ENCODE measurements at places on chromosomes 7 and 10.

GRCh38 chr10:112593023-112593422 is 146.0 kb downstream of the VTI1A start:
- no peak for DNase-seq

GRCh38 chr10:10460451-10460850 is 557.2 kb upstream of the CELF2 start:
- DNase-seq: no peak

- no peak for DNase-seq
These were observed 149.4 kb upstream of the PTN start for GRCh38 chr7:137492889-137493288.

DNA sequence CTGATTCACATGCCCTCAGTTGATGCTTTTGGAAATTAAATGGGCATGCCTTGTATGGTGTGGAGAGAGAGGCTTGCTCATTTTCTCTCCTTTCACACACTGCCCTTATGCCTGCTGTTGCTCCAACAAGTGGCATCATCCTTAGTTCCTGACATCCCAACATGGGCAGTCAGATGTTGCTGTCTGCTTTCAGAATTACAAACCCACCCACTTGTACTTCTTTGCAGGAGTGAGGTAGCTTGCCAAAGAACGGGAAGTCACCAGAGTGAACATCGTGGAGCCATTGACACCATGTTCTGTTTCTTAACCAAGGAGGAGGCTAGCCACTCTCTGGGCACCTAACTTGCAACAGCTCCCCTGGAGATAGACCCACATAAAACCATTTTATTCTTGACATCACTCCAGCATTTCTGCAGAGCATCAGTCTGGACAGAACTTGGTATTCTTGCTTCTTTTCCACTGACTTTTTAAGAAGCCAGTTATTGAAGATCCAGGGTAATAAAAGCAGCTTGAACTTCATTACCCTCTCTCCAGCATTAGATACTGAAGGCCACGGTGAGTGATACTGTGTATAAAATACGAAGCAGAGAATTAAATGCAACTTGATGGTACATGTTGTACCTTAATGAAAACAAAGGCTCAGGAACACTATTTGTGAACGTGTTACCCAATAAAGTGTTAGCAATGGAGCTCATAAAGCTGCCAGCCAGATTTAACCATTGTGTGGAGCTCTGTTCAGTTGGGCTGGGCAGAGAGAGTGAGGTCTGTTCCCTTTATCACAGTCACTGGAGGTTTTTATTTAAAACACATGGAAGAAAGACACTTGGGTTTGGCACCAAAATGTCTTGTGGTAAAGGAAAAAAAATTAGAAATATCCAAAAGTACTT is 195.8 kb upstream of the HABP2 start:
- DNase-seq: no peak

- DNase-seq: no peak
These were observed 10.5 kb upstream of the SRPK2 start for GRCh38 chr7:105399043-105399725.

DNA sequence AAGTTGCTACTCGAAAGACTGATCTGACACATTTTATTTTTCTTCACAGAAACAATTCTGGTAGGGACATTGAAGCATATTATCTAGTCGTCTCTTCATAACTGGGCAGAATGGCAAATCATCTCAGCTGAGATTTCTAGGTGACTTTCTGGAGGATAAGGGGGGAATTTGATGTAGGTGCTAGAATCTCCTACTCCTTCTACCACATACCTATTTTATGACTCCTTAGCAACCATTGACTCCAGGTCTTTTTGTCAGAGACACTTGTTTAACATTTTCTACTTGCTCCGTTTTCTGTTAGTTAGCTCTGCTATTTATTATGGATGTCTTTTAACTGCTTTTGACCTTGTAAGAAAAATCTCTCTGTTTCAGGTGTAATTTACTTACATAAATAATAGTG is 380.9 kb upstream of the SEMA3C start:
- no peak for DNase-seq

- no peak for DNase-seq
These were observed 75.9 kb downstream of the FAM204A start for GRCh38 chr10:118266098-118266748.

- DNase-seq: no peak
These were observed 20.7 kb downstream of the ZNF32 start for GRCh38 chr10:43627942-43628341.

GRCh38 chr7:101632641-101633040 is 3.5 kb upstream of the MYL10 start:
- DNase-seq: no peak

DNA sequence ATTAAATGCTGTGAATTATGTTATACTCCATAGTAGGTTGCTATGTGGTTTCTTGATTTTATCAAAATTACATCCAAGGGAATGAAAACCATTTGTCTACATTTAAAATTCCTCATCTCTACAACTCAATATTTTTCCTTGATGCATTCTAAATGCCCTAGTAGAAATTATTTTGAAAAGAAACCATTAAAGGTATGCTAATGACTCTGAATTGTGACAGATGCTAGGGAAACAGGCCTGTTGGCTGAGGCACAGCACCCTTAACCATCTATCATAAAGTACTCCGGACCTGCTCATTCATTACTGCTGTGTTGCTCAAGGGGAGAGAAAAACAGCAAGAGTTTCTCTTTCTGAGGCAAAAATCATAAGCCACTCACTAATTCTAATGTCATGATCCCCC is 131.2 kb downstream of the CHCHD3 start:
- DNase-seq: no peak

DNA sequence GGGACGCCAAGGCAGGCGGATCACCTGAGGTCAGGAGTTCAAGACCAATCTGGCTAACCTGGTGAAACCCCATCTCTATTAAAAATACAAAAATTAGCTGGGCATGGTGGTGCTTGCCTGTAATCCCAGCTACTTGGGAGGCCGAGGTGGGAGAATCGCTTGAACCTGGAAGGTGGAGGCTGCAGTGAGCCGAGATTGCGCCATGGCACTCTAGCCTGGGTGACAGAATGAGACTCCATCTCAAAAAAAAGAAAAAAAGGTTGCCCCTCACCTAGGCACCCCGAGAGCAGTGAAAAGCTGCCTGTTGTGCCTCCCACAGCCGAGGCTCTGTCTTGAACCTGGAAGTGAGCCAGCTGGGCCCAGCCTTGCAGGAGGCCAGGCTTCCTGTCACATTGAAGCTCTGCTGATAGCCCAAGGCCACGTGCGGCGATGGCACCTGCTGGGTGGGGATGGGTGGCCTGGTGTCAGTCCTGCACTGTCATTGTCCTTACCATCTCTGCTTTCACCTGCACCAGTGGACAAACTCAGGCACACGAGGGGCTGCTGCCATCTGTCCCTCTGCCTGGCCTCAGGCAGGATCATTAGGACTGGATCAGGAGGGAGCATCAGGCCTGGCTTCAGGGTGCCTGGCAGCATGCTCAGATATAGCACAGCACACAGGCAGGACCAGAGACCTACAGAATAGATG is 37.8 kb downstream of the DNAJB12 start:
- no peak for DNase-seq

DNA sequence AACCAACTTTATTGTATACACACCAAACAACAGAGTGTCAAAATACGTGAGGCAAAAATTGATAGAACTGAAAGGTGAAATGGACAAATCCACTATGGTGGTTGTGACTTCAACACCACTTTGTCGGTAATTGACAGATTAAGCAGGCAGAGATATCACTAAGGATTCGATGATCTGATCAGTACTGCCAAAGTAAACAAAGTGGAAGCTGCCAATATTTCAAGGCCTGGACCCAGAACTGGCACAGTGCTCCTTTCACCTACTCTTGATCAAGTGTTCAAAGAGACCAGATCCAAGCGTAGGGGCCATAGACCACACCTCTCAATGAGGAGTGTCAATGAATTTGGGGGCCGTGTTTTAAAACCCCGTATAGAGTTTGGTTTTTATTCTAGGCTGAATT is 167.0 kb downstream of the CDK14 start:
- no peak for DNase-seq

DNA sequence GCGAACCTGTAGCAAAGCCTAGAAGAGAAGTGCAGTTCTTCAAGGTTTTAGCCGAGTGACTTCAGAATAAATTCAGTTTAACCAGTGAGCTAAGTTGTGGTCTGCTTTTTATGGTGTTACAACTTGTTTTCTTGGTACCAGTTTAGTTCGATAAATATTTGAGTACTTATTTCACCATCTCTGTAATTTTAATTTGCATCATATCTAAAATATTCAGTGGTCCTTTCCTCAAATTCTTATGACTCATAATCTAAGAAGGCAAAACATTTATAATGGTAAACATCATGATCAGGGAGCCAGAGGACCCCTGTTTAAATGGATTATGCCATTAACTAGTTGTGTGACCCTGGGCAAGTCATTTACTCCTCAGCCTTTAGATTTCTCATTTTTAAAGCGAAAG is 4.1 kb upstream of the BMPER start:
- DNase-seq: no peak

DNA sequence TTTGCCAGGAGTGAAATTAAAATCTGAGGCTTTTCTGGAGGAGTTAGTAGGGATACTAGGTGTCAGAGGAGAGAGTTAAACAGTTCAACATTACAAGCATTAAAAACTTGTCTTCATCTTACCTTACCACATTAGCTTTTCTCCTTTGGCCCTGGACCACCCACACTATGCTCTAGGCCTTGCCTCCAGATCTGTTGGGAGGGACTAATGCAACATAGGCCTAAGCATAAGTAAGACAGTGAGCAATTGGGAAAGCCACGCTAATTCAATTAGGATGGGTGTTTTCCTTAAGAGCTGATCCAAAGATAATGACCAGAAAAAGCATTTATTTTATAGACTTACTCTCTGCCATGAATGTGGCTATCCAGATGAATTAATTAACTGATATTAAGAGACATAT is 158.9 kb downstream of the ELMO1 start:
- DNase-seq: no peak

DNA sequence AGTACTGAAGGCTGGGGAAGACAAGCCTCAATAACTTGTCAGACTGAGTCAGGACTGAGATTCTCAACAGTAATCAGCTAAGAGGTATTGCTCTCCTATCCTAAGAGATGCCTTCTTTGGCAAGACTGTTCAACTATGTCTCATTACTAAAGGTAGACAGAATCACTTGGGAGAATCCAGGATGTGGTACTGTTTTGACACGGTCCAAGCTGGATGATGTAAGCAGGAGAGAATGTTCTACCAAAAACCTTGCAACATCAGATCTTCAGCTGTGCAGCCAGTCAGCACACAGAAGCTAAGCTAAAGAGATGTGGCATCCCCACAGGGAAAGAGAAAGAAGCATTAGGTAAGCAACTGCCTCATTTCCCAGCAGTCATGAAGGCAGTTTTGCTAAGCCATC is 391.4 kb downstream of the NRG3 start:
- no peak for DNase-seq

DNA sequence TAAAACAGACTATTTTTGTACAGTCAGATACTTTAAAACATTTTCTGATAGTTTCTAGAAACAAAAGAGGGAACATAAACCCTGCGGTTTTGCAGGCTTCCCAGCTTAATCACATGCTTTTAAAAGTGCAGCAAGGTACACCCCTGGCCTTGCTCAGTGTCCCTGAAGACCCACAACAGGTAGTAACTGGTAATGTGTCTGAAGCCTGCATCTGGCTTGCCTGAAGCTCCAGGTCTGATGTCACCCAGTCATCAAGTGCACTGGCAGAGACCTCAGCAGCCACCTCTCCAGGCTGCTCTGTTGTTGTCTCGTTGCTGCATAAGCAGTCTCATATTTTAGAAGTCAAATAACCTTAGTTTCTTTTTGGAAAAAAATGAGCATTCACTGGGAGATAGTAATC is 376.1 kb upstream of the MTPN start:
- DNase-seq: no peak

- DNase-seq: no peak
These were observed 10.8 kb downstream of the PARD3 start for GRCh38 chr10:34804306-34804705.

DNA sequence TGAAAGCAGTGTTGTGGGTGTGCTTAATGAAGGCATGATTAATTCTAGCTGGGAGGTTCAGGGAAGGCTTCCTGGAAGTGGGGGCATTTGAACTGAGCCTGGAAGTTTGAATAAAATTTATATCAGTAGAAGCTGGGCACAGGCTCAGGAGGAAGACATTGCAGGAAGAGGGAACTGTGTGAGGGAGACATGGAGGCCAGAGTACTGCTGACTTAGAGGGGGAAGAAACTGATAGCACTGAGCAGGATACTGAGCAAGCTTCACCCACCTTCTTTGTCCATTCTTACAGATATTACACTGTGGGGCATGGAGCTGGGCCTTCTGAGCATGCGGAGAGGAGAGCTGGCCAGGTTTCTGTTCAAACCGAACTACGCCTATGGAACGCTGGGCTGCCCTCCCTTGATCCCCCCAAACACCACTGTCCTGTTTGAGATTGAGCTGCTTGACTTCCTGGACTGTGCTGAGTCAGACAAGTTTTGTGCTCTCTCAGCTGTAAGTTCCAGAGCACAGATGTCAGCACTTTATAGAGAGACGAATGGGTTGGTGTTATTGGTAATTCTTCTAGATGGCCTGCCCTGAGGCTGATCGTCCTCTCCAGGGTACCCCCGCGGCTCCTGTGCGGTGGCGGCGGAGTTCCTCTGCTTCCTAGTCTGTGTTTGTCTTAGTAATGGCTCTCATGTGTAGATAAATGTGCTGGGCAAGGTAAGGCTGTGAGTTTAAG is 2.1 kb downstream of the FKBP6 start:
- DNase-seq: no peak

DNA sequence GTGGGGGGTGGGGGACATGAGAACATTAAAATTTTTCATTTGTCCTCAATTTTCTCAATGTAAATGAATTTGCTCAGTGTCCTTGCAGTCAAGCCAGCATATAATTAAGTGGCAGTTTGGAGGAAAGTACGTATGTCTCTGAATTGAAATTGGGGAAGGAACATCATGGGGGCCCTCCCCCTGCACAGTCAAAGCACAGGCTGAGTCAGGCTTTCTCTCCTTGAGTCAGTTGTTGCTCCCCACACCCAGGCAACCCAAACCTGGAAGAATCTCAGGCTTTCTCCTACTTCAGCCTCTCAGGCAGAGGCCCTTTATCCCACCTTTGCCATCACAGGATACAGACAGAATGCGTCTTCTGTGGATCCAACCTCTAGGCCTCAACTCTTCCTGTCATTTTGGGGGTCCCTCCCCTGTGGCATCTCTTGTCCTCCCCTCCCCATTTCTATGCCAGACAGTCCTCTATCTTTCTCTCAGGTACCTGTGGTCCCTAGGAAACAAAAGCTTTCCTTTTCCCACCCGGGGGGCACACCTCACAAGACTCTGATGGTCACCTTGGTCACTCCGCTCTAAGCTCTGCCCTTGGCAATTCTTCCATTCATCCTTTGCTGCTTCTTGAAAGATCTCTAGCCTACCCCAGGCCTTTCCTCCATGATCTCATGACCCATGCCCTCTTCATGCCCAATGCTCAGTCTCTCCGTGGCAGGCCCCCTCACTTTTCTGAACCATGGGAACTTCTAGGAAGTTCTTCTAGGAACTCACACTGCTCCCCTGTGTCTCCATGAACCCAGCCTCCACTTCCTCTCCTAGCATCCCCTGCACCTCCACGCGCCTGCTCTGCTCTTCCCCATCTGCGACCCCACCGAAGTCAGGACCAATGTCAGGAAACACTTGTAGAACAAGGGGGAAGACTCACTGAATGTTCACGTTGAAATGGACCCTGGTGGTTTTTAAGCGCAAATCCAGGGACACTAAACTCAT is 40.4 kb downstream of the CREB3L2 start:
- DNase-seq: no peak

All from activated T-cell treated with anti-CD3 and anti-CD28 coated beads, Interleukin-2, amount 50 U/mL, for 1 hour (primary cell).